ENCODE measurements at places on chromosomes 12 and 14.

- no peak for DNase-seq
Measured at GRCh38 chr12:92129609-92130008, 16.0 kb downstream of the BTG1 start.

- no peak for DNase-seq
Measured at GRCh38 chr12:106154751-106155273, 16.1 kb upstream of the NUAK1 start.

DNA sequence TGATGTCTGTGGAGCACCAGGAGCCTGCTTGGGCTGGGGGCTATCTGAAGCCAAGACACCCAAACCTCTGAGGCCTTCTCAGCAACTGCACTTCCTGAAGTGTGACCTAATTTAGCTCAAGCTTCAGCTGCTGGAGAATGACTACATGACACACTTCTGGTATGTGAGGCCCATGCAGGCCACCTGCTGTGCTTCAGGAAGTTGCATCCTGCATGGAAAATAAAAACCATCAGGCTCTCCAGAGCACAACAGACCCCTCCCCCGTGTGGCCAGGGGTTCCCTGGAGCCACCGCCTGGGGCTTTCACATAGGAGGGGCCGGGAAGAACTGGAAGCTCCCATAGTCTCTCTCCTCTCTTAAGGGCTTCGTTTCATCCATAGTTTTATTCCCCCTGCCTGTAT, 217.7 kb downstream of the SLC15A4 start:
- DNase-seq = no peak

- DNase-seq = no peak
Measured at GRCh38 chr12:4277857-4278256, 4.3 kb downstream of the CCND2 start.

- DNase-seq = no peak
Measured at GRCh38 chr14:82778601-82779000, 1244.9 kb upstream of the SEL1L start.

DNA sequence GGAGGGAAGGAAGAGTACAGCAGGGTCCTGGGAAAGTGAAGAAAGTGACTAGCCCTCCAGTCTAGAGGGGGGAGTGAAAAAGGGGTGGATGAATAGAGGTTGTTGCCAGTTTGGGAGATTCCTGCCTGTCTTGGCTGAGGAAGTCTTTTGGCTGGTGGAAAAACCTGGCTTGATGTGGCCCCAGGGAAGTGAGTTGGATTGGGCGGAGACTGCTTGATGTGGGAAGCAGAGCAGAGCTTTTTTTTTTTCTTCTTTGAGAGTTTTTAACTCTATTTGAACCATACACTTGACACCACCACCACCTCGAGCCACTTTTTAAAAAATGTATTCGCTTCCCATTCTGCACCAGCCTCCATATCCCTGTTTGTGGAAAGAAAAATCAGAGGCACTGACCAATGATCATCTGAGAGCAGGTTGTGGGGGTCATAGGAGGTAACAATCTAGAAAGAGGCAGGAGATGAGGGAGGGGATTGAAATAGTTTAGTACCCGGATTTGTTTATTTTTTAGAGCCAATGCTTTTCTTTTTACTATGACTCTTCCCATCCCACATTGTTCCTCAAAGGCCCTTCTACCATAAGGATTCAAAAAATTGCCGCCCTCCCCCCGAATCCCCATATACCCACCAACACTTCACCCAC, 690 bp upstream of the DTX3 start:
- DNase-seq = peak; percentile 69

- no peak for DNase-seq
Measured at GRCh38 chr12:46406352-46407027, 33.9 kb upstream of the SLC38A2 start.

GRCh38 chr14:52175982-52176502, 91.5 kb upstream of the PTGDR start:
- no peak for DNase-seq

- DNase-seq = no peak
Measured at GRCh38 chr14:44778604-44779003, 183.1 kb downstream of the KLHL28 start.

DNA sequence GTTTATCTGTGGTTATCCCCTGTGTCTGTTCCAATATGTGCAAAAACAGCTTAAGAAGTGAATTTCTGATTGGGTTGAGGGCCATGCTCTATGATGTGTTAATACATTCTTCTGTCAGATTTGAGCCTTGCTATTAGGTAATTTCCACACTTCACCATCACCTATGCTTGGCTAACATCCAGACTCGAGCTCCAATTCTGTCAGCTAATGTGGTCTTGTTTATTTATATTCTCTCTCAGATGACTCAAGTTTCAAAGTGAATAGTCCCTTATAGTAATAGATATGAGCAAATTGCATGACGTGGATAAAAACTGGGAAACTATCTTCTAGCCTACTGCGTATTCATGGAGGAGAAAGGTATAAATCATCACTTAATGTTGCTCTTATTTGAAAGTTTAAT, 451.3 kb downstream of the SNAPC1 start:
- no peak for DNase-seq

GRCh38 chr12:121535150-121536053, 45.4 kb downstream of the KDM2B start:
- DNase-seq = peak; percentile 58

DNA sequence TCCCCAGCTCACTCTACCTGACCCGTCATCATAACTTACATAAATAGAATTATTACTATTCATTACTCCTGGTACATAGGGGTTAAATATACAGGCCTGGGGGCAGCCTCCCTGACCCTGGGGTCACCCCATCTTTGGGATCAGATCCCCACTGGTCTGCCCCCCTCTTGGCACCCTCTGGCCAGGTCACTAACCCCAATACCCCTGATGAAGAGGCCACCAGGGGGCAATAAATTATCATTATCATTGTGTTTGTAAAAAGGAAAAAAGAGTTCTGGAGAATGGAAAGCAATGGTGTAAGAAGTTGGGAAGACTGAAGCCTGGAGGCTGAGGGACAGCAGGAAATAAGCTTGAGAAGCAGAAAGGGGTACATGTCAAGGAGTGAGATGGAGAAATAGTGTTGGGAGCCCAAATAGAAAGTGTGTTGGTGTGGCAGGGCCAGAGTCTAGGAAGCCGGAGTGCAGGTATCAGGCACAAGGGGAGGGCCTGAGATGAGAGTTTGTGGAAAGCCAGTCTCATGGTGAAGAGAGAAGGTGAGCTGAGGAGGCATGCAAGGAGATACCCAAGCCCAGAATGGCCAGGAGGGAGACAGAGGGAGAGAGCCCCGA, 6.1 kb upstream of the AAAS start:
- no peak for DNase-seq

DNA sequence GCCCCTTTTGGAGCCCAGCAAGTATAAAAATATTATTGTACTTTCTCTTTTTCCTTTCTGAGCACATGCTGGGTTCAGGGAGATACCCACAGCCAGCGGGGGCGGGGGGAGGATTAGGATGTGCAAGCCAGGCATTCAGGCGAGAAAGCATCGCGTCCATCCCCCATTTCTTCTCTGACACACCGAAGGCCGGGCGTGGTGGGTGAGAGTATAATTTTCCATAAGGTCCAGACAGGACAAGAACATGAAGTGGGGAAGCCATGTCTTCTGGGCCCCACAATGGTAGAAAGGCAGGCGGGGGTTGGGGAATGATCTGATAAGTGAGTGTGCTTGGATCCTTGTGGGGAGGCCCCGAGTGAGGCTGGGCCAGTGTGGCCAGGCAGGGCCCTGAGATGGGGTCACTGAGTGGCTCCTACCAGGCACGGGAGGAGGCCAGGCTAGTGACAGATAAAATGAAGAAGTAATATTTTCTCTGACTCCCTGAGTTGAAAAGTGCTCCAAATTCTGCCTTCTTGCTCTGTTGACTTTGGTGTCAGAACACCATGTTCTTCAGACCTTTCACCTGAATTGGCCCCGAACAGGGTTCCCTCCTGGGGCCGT, 10.7 kb upstream of the LRTM2 start:
- no peak for DNase-seq

GRCh38 chr12:80814453-80814852, 97.7 kb downstream of the MYF5 start:
- no peak for DNase-seq

- peak; percentile 93 for DNase-seq
Measured at GRCh38 chr12:55931780-55932550, 1.0 kb downstream of the DGKA start.

DNA sequence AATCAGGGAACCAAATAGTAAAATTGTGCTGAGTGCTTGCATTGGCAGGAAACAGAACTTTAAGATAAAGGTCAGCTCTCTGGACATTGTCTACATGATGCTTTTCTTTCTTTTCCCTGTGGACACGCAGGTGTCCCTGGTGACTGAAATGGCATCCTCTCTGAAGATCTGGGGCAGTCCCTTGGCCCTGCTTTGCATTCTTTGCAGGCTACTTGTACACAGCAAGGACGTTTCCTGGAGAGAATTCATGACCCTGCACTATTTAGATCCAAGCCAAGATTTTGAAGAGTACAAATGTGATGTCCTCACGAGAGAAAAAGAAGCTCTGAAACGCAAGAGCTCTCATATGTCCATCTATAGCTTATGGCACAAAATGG, 11.3 kb upstream of the EDDM3A start:
- no peak for DNase-seq

GRCh38 chr14:67538501-67538900, 5.4 kb downstream of the PLEKHH1 start:
- DNase-seq = no peak

GRCh38 chr14:82778008-82778590, 1244.4 kb upstream of the SEL1L start:
- no peak for DNase-seq

GRCh38 chr12:4286228-4286627, 12.7 kb downstream of the CCND2 start:
- DNase-seq = peak; percentile 53

DNA sequence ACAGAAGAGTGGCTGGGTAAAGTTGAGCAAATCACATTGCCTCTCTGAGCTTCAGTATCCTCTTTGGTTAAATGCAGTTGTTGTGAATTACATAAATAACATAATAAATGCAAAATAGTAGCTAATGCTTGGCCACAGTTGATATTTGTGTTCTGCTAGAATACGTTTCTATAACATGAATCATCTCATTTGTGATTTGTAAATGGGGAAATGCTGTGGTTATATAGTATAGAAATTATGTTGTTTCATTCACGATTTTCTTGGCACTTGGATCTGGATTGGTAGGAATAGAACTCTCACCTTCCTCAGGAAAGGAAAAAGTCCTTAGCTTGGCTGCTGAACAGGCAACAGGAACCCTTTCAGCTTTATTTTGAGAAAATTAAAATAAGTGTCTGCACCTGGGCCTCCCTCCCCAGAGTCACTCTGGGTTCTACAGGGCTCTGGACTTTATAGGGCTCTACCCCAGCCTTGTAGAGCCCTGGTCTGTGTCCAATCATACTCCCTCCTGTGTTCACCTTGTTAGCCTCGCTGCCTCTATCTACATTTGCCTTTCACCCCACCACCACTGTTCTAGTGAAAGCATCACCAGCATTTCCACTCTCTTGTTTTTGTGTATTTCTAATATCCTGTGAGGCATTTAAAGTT, 107.7 kb upstream of the BCAT1 start:
- no peak for DNase-seq

GRCh38 chr12:94575024-94575423, 75.3 kb downstream of the TMCC3 start:
- no peak for DNase-seq

DNA sequence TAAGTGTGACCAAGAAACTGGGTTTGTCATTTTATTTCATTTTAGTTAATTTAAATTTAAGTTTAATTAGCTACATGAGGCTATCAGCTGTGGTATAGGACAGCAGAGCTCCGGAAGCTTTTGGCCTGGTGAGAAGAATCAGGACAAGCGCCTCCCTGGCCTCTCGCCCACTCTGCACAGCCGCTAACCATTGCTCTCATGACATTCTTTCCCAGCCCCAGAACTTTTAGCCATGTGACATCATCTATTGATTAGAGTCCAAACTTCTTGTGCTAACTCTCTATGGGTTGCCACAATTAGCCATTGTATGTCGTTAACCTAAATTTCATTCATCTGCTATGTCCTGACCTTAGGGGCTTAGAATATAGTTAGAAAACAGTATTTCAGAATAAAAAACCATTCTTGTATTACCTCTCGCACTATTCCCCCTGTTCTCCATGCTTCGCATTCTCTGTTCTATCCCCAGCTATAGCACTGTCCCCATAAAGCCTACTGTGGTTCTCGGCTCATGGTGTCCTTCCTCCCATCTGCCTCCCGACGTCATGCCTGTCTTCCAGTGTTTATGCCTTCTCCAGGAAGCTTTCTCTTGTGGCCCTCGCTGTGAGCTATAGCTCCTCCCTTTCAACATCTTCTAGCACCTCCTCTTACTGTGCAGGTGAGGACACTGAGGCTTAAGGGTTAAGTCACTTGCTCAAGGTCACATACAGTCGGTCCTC, 23.5 kb downstream of the SSH1 start:
- no peak for DNase-seq

- no peak for DNase-seq
Measured at GRCh38 chr12:93938931-93939330, 209.4 kb upstream of the PLXNC1 start.

DNA sequence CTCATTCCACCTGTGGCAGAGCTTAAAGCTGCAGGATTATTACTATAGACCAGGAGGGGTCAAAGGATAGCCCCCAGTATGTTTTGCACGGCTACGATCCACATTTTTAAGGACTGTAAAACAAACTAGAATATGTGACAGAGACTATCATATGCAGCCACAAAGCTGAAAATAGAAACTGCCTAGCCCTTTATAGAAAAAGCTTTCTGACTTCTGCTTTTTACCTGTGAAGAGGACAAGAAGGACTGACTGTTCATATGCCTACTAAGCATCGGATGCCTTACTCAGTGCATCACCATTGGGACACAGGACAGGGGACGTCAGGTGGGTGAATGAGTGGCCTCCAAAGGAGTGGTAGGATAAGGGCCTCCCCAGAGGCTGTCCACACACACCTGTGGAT, 29.8 kb downstream of the SPTB start:
- no peak for DNase-seq

DNA sequence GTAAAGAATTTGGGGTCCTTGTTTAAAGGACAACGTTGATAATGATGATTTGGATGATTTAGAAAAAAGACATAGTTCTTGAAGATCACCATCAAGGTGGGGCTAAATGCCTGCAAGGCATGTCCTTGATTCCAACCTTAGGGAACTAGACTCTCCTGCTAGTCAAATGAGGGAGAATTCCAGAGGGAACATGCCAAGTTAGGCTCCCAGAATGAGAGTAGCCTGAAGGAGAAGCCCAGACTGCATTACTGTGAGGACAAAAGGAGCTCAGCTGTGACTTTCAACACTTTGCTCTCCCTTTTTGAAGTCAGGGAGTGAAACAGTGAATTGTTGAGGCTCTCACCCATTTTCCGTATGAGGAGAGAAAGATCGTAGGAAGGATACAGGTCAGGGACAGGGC, 95.2 kb upstream of the TBX3 start:
- no peak for DNase-seq

GRCh38 chr14:32825058-32825457, 113.6 kb upstream of the NPAS3 start:
- no peak for DNase-seq

- DNase-seq = no peak
Measured at GRCh38 chr14:75993567-75994041, 8.0 kb downstream of the IFT43 start.

DNA sequence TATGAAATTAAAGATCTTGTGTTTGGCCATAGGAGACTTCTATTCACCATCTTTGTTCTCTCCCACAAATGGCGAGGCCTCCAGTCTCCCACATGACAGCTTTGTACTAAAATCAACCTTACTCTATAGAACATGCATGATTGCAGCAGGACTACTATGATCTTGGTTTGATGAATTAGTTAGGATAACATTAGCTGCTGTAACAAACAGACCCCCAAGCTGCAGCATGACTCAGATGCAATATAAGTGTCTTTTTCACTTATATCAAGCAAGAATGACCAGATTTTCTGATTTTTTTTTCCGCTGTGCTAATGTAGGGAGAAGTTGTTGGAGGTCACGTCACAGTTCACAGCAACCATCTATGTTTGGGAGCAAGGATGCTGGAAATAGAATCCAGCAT, 10.8 kb upstream of the OAS3 start:
- DNase-seq = no peak

Data from H7 (cell line).